Upper lobe of right lung (tissue), 1 donor: ENCODE measurements at places on chromosomes 1 and 21. TPM values are rescaled to one million over a fixed set of nuclear protein-coding genes. Genes with fewer than 3 reads are reported as not detected.

Gene MTR
- total RNA-seq, result 37.9 TPM

GRCh38 chr1:219771080-219771479 lies 157.3 kb downstream of the SLC30A10 start:
- DNase-seq, result no peak

DNA sequence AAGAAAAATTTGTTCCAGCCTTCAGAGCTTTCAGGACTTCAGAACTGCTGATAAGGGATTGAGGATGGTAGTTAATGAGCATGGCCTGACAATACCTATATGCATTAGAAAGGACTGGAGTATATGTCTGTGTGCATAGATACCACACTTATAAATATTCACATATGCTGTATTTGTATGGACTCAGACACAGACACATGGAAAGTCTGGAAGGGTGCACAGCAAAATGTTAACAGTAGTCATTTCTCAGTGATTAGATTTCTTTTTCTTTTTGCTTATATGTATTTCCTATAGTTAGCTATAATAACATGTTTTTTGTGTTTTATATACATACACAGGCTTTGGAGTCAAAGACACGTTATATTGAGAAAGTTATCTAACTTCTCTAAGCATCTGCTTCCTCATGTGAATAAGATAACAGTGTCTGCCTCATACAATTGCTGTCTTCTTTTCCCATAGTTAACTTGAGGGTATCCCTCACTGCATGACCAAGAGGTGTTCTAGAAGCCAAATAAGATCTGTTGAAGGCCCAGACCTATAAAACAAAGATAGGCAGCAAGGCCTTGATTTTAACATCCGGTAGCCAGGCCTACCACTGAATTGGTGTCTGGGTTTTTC lies 31.3 kb downstream of the INPP5B start:
- no peak for DNase-seq

Gene DYNLT5
- total RNA-seq, result 3.3 TPM

DNA sequence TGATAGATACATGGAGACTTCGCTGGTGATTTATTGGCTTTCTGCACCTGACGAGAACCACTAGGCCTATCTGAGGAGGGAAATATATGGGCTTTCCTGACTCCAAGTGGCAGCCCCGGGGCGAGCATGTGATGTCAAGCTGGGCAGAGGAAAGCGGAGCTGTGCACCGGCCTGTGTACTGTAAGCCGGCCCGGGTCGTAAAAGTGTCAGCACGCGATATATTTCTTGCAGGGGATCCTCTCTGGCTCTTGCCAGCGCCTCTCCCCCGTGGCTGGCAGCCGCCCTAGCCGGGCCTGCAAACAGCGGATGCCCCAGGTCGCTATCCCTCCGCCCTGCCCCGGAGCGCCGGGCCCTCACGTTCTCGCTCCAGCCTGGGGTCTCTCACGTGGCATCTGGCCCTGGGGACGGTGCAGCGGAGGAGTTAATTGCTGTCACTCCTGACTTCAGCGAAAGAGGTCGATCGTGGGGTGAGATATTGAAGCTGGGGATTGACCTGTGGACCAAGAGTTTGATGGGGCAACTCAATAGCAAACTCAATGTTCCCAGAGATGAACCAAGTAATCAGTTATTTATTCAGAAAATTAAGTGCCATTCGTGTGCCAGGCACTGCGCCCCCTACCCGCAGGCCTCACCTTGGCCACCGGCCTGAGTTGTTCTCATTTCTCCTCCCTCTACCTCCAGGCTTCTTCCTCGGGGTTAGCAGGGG lies 41.0 kb upstream of the HAO2 start:
- peak; percentile 62 for DNase-seq

DNA sequence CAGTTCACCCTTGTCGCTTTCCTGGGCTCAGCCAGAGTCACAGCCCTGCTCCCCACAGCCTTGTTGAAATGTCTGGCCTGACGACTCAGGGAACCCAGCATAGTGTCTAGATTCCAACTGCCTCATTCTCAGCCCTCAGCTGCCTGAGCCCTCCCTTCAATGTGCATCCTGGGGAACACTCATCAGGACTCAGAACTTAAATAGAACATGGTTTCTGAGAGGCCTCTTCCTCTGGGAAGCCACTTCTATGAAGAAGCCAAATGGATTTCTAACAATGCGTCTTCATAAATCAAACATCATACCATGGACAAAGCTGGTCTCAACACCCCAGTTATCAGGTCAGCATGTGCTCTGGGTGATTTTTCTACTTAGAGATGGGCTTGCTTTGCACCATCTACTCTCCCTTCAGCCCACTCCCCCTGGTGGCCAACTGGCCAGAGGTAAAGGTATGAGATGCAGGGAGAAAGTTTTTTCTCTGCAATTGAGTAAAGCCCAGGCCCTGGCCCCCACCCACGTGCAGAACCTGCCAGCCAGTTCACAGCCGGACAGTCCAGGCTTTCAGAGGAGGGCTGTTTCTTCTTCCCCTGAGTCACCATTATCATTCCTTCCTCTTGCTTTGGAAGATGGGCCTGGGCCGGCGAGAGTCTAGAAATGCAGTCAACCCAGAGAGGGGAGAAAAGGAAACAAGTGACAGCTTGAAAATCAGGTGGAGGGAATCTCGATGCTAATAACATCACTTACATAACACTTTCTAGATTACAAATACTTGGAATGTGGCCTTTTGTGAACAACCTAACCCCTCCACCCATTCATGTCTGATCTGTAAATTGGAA lies 32.1 kb downstream of the CD244 start:
- peak; percentile 87 for DNase-seq

DNA sequence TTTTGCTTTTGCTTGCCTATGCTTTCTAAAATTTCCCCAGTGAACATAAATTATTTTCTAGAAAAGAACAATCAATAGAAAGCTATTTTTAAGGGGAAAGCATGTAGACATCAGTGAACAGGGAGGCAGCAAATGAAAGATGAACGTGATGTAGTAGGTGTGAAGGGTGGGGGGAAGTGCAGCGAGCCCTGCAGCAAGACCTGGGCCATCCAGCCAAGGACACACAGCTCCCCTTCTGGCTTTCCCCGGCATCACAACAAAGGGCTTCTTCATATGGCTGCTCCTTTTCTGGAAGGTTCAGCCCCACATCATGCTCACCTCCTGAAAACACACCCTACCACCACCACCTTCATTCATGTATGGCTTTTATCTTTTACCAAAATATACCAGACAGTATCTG lies 109.2 kb upstream of the ETS2 start:
- no peak for DNase-seq

GRCh38 chr21:24759348-24760075 lies 847.8 kb downstream of the MRPL39 start:
- no peak for DNase-seq

- no peak for DNase-seq
Measured at GRCh38 chr1:205225901-205226765, 1.6 kb upstream of the TMCC2 start.

Gene NDUFS2
- 66.9 TPM for total RNA-seq
